Fibroblast of skin of left biceps (primary cell): ENCODE measurements at places on chromosomes 3 and 15.
A peak's percentile ranks its signal among the peaks of the same experiment; 100 is the strongest.

DNA sequence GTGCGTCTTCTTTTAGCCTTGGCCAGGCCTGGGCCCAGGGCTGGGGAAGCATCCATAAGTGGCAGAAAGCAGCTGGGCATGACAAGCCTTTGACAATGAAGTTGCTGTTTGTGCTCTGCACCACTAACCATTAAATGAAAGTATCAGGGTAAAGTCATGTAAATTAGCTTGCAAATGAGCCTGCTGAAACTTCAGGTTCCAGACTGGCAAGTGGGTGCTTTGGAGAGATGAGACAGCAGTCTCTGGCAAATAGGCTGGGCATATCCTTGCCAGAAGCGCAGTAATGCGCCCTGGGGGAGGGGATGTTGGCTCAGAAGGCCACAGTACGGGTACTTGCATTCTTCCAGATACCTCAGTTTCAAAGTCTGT lies 40.7 kb downstream of the RAB6B start:
- DNase-seq = no peak

DNA sequence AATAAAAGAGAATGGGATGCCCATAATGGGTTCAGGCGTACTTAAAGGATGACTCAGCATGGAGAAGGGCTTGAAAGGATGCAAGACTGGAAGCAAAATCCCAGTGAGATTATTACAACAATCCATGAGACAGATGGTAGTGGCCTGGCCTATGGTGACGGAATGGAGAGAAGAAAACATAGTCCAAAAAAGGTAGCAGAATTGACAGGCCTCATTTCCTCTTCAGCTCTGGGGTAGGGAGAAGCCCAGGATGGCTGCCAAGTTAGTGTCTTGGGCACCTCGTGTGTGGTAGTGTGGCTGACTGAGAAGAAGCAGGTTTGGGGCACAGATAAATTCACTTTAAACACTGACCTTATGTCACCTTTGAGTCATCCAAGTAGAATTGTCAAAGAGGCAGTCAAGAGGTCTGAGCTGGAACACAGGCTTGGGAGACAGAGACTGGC lies 18.1 kb downstream of the MB21D2 start:
- peak; percentile 75 for DNase-seq

DNA sequence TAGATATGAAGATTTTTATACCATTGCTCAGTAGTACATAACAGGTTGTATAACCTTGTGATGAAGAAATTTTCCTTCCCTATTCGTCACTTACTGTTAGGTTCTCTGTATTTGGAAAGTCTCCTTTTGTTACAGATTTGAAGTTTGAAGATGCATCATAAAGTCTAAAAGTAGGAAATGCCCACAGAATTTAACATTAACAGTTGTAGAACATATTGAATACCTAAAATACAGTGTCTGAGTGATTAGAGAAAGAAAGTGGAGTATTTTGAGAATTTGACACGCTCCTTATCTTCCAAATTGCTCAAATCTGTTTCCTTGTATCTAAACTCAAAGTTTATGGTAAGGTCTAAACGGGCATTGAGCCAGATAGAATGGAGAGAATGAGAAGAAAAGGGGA lies 111.3 kb downstream of the MBNL1 start:
- DNase-seq = no peak

DNA sequence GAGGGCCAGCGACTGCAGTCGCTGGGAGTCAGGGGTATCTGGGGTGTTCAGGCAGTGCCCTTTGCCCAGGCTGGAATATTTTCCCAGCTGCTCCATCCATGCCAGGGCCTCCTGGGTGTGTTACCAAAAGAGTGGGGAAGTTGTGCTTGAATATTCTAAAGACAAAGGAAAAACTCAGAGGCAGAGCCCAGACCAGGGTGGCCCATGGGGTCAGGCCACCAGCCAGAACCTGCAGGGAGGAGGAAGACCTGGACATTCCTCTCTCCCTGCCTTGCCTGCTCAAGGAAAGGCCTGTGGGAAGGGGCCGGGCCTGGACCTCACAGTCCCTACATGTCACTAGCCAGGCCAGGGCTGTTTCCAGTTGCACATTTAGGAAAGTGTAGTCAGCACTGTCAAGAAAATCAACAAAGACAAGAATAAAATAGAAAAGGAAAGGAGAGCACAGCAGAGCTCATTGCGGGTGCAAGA lies 16.0 kb upstream of the KLF15 start:
- DNase-seq = no peak

DNA sequence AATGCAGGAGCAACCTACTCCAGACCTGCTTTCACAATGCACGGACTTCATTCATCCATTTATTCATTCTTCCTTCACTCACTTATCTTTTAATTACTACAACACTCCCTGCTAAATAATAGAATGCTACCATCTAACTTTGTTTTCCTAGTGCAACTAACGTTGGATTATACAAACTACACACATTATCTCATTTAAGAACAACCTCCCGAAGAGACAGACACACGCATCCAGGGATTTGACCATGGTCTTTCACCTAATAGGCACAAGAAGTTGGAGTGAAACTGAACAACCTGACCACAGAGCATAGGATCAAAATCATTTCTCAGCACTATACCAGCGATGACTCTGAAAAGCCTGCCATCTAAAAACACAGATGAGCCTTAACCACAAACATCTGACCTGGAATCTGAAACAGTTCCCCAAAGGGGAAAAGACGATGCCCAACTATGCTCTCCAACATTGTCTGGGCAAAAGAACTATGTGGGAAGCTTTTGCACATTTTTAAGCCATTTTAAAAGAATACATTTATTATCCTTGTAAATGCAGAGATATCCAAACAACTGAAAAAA lies 21.0 kb downstream of the ZNF385D start:
- peak; percentile 43 for DNase-seq

- no peak for DNase-seq
These were observed 17.6 kb upstream of the SLC41A3 start for GRCh38 chr3:126101521-126101982.

DNA sequence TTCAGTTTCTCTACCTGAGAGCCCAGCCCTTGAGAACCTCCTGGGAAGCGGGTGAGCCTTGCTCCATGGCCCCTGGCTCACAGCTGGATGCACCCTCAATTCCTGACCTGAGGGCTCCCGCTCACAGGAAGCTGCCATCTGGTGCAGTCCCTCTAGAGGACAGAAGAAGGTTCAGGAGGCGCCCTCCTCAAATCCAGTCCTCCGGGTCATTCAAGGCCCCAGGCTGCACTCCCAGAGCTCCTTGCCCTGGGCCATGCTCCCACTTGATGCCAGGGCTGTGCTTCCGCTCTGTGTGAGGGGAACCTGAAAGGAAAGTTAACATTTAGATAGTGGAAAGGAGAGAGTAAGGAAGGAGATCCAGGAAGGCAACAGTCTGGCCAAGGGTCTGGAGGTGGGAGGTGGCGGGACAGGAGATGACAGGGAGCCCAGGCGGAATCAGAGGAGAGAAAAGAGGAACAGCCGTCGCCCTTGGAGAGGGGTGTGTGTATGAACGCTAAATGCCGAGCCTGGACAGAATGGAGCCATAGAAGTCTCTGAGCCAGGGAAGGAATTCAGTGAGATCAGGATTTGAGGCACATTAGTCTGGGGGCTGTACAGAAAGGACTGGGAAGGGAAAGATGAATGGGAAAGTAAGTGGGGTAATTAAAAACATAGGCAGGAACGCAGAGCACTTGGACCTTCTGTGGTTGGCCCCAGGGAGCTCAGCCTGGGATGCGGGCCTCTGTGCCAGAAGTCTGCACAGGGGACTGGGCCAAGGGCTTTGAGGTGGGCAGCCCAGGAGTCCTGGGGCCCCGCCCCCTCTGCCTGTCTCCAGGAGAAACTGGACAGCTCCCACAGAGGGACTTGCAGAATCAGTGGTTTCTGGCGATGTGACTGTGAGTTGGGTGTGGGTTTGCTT lies 26.1 kb downstream of the TBC1D21 start:
- no peak for DNase-seq

DNA sequence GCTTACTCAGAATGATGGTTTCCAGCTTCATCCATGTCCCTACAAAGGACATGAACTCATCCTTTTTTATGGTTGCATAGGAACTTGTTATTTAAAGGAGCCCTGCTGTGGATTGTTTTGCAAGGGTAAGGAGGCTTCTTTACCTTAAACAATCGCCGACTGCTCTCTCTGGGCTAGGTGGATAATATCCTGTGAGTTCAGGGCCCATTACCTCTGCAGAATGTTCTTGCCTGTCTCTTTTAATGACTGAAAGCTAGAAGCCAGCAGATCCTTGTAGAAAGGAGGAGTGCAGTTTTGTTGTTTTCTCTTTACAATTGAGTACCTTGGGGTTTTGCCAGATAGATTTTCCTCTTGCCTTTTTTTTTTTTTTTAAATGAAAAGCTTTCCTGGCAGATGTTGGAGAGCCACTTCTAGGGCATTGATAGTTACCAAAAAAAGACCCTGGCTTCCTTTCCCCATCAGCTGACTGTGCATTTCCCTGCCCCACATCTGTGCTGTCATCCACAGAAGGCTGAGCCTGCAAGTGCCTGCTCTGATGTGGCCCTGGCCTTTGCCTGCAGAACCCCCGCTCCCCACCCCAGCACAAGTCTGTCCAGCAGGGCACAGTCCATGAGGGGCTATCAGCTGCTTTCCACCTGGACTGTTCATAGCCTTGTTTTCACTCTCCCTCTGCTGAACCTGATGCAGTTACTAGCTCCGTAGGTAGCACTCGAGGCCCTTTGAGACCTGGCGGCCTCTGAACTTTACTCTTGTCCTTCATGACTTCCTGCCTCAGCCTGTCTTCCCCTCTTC lies 113.1 kb downstream of the CHCHD6 start:
- no peak for DNase-seq

- no peak for DNase-seq
These were observed 41.0 kb downstream of the BCL2L10 start for GRCh38 chr15:52071570-52071969.

DNA sequence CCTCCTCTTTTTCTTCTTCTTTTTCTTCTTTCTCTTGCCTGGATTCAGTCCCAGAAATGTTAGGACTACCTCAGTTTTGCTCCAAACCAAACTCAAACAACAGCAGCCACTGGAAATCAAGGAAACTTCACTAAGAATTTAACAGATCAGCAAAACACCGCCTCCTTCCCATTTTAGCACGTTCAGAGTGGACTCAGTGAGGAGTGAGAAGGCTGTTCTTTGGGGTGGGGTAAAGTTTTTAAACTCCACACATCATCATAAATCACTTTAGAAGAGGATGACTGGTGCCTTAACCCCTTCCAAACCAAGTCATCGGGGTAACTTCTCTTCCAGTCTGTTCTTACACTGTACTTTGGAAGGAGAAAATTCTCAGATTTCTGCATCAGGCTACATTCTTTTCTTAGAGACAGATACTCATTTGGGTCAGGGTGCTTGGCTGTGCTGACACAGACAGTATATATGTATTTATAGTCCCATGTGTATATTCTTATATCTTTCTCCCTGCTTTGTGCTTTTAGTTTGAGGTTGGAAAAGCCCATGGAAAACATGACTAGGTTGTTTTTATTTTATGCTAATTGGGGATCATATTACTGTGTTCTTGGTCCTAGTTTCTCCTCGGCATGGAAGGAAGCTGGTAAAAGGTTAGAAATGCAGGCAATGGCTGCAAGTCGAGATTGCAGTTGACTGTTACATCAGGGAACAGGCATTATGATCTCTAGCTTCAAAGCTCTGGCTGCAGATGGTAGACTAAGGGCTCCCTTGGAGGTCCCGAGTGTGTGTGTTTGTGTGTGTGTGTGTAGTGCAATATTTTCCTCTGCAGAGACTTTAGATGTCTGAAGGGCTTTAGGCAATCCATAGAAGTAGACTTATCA lies at the start of gene CCDC80:
Gene CCDC80, minus strand, starts transcription at position 214 of the 872 bp plus-strand sequence. CDS start 1,238 bp downstream, outside the sequence.
- DNase-seq = peak; percentile 80

DNA sequence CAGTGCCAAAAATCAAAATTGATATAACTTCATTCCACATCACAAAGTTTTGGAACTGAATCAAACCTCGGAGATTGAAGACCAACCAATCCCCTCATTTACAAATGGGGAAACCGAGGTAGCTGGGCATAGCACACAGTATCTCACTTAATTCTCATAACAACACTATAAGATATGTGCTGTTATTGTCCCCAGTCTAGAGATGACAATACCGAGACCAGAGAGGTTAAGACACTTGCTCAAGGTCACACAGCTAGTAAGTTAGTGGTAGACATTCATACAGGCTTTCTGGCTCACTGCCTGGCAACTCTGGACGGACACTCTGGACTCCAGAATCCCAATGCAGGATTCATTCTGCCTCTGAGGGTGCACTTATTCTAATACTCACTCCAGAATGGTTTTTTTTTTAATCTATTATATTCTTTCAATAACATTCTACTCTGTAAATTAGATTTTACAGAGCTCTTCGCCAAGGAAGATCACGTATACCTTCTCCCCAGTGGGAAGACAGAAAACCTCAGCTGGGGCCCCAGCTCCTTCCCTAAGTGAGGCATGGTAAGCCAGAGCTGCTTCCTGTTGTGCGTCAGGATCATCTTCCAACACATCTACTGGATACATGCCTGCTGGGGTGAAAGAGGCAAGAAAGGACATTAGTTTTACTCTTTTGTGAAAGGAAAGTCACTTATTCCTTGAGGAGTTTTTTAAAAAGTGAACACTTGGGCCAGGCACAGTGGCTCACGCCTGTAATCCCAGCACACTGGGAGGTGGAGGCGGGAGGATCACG lies 128.4 kb upstream of the IGF1R start:
- no peak for DNase-seq

- no peak for DNase-seq
These were observed 64.3 kb upstream of the SGO1 start for GRCh38 chr3:20250314-20250713.

GRCh38 chr3:39196671-39197356 lies 4.4 kb upstream of the XIRP1 start:
- no peak for DNase-seq

GRCh38 chr3:94303897-94304296 lies 241.0 kb downstream of the NSUN3 start:
- no peak for DNase-seq

- DNase-seq = no peak
These were observed 66.2 kb upstream of the ONECUT1 start for GRCh38 chr15:52856286-52856685.

DNA sequence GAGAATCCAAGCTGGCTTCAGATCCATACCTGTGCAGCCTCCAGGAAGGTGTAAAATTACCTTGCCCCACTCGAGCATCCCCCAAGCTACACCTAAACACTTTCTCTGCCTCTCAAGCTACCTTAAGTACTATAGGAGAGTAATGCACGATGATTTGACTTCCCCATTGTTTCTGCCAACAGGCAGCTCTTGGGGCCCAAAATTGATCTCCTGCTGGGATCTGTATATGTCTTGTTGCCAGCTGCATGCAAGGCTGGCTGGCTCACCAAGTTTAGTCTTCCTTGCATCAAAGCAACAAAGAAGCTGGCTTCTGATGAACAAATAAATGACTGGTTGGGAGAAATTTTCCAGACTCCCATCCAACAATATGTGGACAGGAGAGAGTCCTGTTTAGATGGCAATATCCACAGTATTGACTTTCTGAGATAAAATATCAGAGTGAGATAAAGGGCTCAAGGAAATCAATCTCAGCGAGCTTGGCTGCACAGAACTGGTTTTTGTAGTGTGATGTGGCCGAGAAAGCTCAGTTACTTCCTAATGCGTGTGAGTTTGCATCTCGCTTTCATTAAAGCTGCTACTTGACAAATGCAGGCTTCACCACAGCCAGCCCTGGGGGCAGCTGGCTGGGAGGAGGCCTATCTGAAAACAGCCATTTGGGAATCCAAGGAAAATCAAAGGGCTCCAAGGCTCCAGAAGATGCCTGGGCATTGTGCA lies 140.7 kb downstream of the MINAR1 start:
- no peak for DNase-seq
